ENCODE measurements at places on chromosomes 2 and 18. TPM values are rescaled to one million over a fixed set of nuclear protein-coding genes. Genes with fewer than 3 reads are reported as not detected.
A peak's percentile ranks its signal among the peaks of the same experiment; 100 is the strongest.

DNA sequence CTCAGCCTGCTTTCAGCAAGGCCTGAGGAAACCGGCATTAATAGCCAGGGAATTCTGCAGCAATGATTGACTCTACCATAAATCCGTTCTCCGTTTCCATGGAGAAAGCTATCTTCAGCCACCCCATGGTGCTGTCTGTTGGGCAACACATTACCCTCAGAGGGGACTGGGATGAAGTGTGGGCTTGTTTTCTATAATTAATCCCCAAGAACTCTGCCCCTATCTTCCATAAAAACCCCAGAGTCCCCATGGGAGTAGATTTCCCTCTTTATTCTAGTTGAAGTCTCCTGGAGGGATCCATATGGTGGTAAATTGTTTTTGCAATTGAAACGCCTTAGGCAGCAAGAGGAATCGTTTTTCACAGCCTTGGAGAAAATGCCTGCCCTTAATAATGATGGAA, 9.2 kb downstream of the G6PC2 start:
- DNase-seq, result no peak

GRCh38 chr2:207088276-207088675, 77.5 kb downstream of the KLF7 start:
- DNase-seq, result no peak

DNA sequence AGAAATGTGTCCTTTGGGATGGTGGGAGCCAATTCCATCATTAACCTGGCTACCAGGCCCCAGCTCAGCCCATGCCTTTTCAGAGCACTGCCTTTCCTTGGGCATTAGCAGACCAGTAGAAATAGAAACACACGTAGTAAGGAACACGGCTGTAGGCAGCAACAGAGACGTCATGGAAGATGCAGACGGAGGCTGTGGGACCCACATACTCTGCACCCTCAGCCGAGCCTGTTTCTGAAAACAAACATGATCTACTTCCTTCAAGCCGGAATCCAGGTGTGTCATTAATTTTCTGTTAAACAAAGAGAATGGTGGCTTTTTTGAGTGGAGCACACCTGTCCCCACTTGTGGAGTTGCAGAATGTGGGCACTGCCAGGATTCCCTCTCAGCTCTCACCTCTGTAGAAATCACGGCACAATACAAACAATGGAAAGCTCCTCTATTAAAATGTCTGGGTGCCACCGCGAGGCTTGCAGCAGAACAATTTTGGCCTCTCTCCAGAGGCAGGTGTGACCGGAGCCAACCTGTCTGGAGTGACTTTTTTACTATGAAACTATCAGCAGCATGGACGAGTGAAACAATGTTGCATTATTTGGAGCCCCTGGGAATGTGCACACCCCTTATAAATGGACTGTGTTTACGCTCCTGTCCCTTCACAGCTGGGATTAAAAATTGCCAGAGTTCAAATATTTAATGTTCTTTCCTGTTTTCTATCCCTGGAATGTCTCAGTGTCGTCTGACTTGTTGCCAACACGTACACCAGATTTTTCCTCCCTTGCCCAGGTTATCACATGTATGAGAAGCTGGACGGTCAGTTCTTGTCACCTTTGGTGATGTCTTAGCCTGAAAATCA, 31.7 kb downstream of the SPP2 start:
- peak; percentile 16 for DNase-seq

DNA sequence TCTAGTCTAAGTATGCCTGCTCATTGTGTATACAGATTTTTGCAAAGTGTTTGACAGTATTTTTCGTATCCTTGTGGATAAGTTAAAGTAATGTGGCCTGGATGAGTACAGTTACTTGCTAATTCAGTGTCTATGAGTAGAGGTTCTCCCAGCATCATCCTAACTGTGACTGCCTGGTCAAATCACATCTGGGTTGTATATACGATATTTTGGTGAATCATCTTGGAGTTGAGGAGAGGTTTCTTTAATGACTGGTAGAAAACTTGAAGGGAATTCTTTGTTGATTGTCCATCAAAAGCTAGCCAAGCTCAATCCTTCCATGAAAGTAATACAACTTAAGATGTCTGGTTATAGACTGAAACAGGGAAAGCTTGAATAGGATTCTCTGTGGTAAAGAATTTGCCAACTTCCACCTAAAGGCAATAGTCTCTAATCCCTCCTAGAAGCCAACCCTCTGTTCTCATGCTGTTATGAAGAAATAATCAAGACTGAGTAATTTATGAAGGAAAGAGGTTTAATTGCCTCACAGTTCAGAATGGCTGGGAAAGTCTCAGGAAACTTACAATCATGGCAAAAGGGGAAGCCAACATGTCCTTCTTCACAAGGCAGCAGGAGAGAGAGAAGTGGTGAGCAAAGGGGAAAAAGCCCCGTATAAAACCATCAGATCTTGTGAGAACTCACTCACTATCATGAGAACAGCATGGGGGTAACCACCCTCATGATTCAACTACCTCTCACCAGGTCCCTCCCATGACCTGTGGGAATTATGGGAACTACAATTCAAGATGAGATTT, 19.4 kb upstream of the RALBP1 start:
- no peak for DNase-seq

DNA sequence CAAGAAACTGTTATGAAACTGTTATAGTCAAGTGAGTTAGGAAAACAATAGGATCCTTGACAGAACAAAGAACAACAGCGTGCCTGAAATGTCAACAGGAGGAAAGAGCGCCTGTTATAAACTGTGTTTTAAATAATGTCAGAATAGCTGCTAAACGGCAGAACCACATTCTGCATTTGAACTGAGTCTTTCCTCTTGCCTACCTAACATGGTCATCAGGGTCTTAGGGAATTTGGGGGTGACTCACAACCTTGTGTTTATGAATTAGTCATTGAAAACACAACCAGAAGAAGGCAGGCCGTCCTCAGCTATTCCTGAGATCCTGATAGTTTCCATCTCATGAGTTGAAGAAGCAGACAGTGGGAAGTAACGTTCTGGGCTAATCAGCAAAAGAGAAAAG, 222.0 kb upstream of the FN1 start:
- DNase-seq, result peak; percentile 94

Gene IL36A
- 6.3 TPM for total RNA-seq

GRCh38 chr2:70688427-70688826, 79.6 kb downstream of the ADD2 start:
- no peak for DNase-seq

Data from bronchial epithelial cell (primary cell).